Endodermal cell (in vitro differentiated cells): ENCODE measurements at places on chromosomes 3 and 15.

- DNase-seq: no peak
These were observed 70.6 kb downstream of the SEMA6D start for GRCh38 chr15:47787875-47788274.

DNA sequence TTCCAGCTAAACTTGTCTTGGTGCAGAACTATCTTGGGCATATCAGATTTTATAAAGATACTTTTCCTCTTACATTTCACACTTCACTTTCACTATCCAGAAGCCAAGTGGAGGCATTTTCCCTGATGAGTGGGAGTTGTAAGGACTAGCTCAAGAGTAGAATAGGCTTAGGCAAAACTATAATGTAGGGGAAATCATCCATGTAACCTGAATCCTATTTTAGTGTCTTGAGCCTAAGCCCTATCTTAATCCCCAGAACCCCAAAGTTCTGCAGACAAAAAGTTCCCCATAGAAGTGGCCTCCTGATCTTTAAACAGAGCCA lies 42.2 kb upstream of the CD47 start:
- DNase-seq: no peak

DNA sequence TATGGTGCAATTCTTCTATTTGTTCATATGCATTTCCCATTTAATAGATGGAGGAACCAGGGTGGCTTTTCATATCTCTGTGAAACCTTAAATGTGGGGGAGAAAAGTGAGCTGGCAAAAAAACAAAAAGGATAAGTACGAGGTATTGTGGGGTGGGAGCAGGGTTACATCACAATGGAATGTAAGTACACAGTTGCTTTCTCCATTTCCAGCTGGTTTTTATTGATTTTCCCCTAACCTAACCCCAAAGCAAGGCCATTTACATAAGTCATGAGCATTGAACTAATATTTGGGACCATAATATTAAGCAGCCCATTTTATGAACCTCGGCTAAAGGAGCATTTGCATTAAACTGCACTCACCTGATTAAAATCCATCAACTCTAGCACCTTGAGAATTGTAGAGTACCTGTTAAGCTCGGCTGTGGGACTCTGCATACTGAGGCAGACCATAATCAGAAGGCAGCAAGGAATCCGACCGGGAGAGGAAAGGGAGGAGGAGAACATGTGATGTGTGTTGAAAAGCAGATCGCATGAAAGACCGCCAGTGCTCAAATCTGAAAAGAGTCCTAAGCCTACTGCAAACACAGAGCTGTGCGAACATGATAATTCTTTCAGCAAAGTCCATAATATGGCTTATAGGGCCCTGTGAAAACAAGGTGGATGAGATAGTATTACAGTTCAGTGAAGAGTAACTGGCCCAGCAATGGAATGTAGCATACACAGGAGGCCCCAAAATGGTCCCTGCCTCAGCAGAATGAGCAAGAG lies 513.4 kb downstream of the FHIT start:
- DNase-seq: no peak

DNA sequence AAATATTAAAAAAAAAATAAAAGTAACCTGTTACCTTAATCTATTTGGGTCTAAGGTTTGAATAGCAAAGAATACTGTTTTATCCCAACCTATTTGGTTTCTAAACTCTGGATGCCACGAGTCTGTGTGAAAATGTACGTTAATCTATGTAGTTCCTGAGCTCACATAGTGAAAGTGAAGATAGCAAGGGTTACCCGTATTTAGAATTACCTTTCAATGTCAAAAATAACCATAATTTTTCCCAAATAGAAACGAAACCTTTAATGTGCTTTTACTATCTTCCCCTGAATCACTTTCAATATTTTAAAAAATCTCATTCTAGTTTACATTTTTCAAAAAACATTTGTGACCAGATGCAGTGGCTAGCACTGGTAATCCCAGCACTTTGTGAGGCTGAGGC lies 5.8 kb upstream of the USP50 start:
- DNase-seq: no peak

GRCh38 chr15:66953523-66954229 lies 111.7 kb upstream of the SMAD3 start:
- DNase-seq: no peak
